ENCODE measurements at places on chromosomes 4 and X.
A peak's percentile ranks its signal among the peaks of the same experiment; 100 is the strongest.

- DNase-seq, result peak; percentile 58
Measured at GRCh38 chr4:24850674-24851073, 55.3 kb downstream of the SOD3 start.

DNA sequence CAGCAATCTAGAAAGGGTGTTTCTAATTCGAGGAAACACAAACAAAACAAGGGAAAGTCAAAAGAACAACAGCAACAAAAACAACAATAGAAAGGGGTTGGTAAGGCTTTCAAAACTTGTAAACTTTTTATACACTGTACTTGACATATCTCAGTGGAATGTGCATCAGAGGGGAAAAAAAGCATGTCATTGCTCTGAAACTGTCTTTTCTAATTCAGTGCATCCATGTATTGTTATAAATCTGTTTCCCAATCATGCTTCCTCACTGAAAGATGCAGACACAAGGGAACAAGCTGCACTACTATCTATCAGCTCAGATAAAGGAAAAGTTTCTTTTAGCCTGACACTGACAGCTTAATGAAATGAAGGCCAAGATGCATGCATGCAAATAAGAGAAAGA is 44.2 kb upstream of the PCDH18 start:
- DNase-seq, result no peak

DNA sequence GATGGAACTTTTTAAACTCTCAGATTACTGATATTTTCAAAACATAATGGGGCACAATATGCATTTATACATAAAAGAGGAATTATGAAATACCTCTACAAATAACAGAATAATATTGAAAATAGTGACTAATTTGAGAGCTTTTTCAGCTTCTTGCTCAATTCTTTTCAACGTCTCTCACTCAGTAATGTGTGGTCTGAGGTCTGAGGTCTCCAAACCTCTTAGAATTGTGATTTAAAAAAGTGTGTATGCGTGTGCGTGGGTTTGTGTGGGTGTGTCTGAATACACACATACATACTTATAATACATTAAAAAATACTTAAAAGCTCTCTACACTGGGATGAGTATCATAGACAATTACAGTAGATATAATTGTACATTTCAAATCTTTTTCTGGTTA is 7.9 kb downstream of the NDNF start:
- DNase-seq, result no peak

- no peak for DNase-seq
Measured at GRCh38 chrX:63349307-63349706, 1.8 kb downstream of the SPIN4 start.

- DNase-seq, result peak; percentile 85
Measured at GRCh38 chrX:19627081-19627480, 111.8 kb upstream of the MAP3K15 start.

GRCh38 chrX:41133551-41133950 is 48.3 kb downstream of the USP9X start:
- DNase-seq, result no peak

DNA sequence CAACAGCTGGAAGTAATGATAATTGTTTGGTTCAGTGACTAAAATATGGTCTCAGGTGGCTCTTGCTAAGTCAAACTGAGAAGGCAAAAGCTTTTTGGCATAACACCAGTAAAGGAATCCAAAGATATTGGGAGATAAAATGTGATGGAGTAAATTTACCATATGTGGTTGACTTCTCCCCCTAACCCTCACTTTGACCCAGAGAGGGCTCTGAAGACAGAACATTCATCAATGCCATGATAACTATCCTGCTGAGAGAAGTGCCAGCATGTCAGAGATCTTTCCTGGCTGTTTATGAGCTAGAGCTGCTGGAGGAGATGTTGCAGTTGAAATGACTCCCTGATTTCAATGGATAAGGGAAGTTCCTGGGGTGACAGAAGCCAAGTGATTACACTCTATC is 213.4 kb downstream of the SPCS3 start:
- no peak for DNase-seq

DNA sequence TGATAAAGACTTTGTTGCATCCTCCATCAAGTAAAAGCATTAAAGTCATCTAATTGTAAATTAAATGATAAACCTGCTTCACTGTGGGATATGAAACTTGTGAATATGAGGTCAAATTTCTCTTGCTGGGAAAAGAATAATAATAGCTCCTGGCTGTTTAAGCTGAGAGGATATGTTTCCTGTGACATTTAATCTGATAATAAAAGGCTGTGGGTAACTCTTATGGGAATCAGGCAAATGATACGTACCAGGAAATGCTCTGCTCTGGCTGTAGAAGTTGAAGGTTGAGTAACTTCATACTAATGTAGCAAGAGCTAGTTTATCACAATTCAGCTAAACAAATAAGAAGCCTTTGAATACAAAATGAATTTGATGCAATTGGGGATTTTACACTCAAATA is 574.6 kb downstream of the RAPGEF2 start:
- no peak for DNase-seq

GRCh38 chr4:109278594-109279031 is 23.8 kb downstream of the COL25A1 start:
- DNase-seq, result no peak

- no peak for DNase-seq
Measured at GRCh38 chr4:36523182-36523581, 241.8 kb downstream of the DTHD1 start.

- no peak for DNase-seq
Measured at GRCh38 chr4:142406499-142406835, 439.6 kb downstream of the INPP4B start.

GRCh38 chr4:140163029-140163810 is 9.2 kb upstream of the MAML3 start:
- no peak for DNase-seq

GRCh38 chr4:139985401-139985800 is 168.6 kb downstream of the MAML3 start:
- no peak for DNase-seq

DNA sequence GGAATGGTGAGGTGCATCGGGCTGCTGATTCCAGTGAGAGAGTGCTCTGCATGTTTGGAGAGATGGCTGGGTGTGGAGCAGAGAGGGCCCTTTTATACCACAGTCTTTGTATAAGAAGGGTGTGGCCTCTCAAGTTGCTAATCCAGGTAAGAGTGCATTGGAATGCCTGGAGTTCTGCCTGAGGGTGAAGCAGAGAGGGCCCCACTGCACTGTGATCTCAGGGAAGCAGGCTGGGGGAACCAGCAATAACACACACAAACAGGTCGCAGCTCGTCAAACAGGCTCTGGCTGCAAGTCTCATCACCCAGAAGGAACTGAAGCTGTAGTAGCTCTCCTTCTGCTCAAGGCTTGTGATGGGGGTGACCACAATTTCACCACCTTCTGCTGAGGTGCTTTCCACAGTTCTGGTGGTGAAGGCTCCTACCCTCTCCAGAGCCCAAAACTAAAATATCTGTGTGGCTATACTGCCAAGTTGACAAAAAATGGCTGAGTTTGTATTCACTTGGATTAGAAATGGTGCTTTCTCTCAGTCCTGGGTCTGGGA is 687.4 kb upstream of the HS3ST1 start:
- no peak for DNase-seq

DNA sequence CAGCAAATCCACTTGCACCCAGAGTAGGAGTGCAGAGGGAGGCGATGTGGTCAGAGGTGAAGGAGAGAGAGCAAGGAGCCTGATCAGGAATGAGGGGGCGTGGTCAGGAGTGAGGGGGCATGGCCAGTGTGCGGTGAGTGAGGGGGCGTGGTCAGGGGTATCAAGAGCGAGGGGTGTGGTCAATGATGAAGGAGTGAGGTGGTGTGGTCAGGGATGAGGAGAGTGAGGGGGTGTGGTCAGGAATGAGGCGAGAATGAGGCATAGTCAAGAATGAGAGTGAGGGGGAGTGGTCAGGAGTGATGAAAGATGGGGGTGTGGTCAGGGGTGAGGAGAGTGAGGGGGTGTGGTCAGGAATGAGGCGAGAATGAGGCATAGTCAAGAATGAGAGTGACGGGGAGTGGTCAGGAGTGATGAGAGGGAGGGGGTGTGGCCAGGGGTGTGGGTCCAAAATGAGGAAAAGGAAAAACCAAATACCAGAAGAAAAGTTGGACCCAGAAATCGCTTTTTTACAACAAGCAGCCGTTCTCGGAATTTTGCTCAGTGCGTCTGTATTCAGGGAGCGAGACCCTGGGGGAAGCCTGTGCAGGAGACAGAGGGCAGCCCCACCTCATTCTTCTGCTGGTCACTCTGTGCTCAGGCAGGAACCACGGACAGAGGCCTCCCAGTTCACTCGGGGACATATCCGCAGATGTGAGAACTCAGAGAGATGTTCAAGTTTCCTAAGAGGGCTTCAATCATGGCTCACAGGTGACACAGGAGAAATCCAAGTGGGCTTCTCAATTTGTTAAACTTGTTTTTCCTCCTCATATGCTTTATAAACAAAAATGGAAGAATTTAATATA is 47.5 kb downstream of the MAGEA1 start:
- no peak for DNase-seq

- DNase-seq, result no peak
Measured at GRCh38 chrX:46204721-46205422, 340.3 kb downstream of the ZNF674 start.

DNA sequence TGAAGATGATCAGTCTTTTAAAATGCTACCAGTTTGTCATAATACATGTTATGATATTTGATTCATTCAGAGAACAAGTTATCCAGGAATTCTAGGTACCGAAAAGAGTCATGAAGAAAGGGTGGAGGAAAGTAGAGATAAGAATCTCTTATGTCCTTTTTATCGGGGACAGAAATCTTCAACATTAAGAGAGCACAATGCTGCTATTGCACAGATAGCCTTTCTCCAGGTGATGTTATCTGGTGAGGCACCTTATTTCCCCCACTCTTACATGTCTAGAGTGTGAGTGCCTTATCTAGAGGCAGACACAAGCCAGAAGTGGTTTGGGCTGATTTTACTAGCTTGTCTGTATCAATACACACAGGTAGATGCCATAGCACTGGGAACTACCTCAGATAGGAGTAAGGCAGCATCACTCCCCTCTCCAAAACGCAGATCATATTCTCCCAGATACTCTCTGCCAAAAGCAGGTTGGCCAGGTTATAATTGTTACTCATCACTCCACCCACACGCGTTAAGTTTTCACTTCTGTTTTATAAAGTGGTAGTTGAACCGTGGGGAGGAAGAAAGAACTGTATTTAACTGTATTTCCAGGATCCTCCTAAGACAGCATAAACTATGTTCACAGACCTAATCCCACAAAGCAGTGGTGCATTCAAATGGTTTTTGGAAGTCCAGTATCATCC is 38.4 kb downstream of the AREG start:
- no peak for DNase-seq

- no peak for DNase-seq
Measured at GRCh38 chr4:184329659-184330400, 112.2 kb upstream of the ENPP6 start.

GRCh38 chr4:19583827-19584569 is 667.7 kb upstream of the SLIT2 start:
- DNase-seq, result no peak

DNA sequence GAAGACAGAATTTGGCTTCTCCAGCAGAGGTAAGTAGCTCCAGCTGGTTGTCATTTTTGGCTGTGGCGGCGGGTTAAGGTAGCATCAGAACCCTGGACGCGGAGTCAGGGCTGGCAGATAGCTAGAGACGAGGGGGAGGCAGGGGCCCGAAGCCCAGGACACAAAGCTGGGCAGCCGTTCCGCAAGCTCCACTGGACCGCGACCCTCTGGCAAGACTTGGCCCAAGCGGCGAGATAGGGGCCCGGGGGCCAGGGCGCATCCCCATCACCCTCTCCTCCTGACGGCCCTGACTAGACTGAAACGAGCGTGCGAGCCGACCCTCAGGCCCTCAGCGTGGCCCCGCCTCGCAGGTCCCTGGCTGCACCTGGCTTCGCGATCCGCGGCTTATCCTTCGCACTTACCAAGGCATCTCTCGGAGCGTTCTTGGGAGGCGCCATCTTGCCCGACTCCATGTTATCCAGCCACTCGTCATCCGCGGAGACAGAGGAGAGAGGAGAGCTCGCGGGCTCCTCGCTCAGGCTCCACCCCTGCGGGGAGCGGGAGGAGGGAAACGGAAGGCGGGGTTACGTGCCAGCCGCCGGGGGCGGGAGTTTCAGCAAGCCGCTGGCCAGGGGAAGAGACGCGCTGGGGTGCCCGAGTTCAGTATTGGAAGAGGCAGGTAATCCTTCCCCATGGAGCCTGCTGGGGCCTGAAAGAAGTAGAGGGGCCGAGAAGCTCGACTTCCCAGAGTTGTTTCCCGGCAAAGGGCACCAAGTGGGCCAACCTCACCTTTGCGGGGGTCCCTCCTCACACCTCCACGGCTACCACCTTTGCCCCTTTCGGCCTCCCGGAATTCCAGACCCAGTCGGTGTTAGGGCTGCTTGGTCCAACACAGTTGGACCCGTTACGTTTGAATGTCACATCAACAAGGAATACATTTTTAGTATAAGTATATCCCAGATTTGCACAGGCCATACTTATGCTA is at the start of gene TAF9B:
TAF9B (minus strand) TSS at position 491 of the 964 bp plus-strand sequence; CDS start at position 452, 39 bp downstream.
- DNase-seq, result peak; percentile 91

GRCh38 chr4:11418610-11419009 is 10.1 kb downstream of the HS3ST1 start:
- no peak for DNase-seq

GRCh38 chrX:23901805-23902204 is 5.9 kb downstream of the APOO start:
- peak; percentile 57 for DNase-seq

DNA sequence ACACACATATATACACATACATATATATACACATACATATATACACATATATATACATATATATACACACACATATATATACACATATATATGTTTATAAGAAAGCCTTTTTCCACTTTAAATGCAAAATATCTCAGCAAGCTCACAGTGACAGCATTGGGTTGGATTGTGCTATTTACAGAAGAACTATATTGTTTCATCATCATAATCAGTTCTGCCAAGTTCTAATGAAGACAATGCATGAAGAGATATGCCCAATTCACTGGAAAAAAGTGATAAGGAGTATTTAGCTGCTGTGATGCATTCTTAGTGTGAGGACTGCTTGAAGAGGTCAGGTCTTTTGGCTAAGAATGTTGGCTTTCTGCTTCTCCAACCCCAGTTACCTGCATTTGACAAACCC is 54.4 kb downstream of the RNF150 start:
- no peak for DNase-seq

- no peak for DNase-seq
Measured at GRCh38 chr4:88939697-88940096, 117.3 kb downstream of the FAM13A start.

DNA sequence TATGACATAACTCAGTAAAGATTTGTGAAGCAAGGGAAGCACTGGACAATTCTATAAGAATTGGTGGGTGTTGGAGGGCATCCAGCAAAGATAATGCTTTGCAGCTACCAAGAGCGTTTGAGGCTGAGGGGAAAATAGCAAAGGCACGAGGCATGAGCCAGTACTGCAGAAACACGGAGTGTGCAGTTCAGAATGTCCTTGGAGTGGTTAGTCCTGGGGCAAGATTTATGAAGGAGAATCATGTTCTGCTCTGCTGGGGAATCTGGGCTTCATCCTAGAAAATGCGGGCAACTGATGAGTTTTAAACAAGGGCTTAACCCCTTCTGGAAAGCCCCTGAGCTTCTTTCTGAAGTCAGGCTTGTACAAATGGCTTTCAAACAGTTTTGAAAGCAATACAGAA is 452.5 kb downstream of the IL15 start:
- DNase-seq, result no peak

GRCh38 chr4:69830560-69831269 is 29.2 kb downstream of the SULT1E1 start:
- DNase-seq, result no peak
